NCI-H1436 treated with DMSO at 0.1 percent for 48 hours (cell line): ENCODE measurements at places on chromosomes 11 and 22.

GRCh38 chr11:116842909-116843308 is 5.5 kb upstream of the APOA1 start:
- DNase-seq: no peak

GRCh38 chr11:134468081-134468668 is 56.1 kb upstream of the B3GAT1 start:
- no peak for DNase-seq

DNA sequence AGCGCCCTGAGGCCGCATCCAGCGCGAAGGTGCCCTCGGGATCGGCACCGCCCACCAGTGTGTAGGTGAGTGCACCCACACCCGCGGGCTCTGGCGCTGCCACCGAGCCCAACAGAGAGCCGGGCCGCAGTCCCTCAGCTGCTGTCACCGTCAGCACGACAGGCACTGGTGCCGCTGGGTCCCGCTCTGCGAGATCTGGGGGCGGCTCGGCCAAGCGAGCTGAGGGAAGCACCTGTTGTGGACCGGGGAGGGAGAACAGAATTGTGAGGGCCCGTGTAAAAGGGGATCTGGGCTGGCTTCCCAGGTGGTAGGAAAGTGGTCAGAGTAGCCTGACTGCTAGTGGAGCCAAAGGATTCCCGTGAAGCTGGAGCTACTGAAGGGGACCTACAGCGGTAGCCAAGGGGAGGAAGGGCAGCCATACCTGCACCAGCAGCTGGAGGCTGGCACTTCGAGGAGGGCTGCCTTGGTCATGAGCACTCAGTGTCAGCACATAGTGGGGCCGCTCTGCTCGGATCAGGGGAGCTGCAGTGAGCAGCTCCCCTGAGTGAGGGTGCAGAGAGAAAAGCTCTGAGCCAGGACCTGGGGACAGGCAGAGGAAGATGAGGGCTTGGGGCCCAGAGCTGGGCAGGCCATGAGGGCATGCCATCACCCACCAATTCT is 11.5 kb upstream of the TPP1 start:
- no peak for DNase-seq

- no peak for DNase-seq
These were observed 13.5 kb downstream of the TXN2 start for GRCh38 chr22:36467946-36468345.

DNA sequence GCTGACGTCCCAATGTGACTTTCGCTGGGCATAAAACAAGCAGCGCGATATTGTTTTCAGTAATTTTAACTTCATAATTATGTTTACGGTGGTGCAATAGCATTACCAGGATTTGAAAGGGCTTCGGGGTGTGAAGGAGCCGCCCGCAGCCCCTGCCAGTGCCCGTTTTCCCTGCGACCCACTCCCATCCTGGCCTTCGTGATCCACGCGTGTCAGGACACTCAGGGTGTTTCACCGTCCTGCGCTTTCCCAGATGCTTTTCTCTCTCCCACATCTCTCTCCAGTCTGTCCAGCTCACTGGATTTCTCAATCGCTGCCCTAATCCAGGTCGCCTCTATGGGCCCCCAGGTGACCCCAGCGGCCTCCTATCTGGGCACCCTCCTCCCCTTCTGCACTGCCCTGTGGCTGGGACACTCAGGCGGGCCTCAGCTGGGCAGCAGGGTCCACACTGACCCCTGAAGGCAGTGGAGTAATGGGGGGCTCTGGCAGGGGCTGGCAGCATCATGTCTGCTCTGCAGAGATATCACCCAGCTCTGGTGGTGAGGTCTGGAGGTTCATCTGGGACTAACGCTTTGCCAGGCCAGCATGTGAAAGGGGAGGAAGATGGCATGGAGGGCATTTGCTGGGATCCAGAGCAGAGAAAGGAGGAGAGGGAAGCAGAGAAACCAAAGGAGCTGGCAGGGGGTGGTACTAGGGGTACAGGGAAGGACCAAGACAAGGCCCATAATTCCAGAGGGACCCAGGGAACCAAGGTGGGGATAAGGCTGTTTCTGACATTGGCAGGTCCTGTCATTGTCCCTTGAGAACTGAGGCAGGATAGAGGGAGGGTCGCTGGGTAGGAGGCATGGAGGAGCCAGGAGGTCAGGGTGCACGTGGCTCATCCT is 622.8 kb downstream of the BRD1 start:
- DNase-seq: no peak

DNA sequence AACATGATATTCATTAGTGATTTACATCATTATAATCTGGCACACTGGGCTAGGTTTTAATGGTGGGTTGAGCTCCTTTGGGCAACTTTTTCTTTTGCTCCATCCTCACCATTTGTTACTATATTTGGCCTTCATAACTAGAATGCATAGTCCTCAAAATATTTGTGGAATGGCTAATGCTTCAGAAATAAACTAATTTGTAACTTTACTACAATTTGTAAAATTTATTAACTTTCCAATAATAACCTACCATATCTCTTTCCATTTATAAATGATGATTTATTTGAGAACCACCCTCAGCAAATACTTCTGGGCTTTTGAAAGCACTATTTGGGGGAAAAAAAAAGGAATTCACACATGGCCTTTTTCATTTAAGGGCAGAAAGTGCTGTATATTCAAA is 79.7 kb downstream of the LARGE2 start:
- no peak for DNase-seq

GRCh38 chr11:85941380-85941973 is 86.3 kb downstream of the CCDC83 start:
- peak; percentile 13 for DNase-seq

GRCh38 chr11:45379162-45379863 is 93.2 kb upstream of the SYT13 start:
- DNase-seq: no peak

- DNase-seq: no peak
These were observed 2.6 kb downstream of the C11orf91 start for GRCh38 chr11:33697997-33698396.

- no peak for DNase-seq
These were observed 96.2 kb downstream of the TEAD1 start for GRCh38 chr11:12770435-12770834.

GRCh38 chr11:107118025-107118720 is 99.9 kb upstream of the GUCY1A2 start:
- DNase-seq: no peak

GRCh38 chr22:22228421-22228820 is 16.2 kb upstream of the VPREB1 start:
- DNase-seq: no peak

DNA sequence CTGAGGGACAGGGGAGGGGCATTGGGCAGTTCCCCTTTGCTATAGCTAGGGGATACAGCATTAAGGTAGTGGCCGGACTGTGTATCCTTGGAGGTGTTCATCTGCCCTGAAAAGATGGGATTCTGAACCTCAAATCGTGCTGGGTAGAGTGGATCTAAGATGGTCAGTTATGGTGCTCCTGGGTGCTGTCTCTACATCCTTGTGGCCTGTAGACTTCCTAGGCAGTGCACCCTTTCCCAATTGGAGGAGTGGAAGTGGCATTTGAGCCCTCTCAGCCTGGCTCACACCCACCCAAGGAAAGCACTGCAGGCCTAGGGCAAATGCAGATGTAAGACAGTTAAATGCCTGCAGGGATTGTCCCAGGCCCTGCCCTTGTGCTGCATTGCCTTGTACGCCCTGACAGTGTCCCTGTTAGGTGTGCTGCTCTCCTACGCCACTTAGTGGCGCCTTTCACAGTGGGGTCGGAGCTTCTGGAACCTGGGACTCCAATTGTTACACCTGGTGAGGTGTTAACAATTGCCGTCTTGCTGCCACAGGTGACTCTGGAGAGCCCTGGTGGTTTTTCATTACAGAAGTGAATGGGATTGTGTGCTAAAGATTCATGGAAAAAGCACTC is 35.0 kb downstream of the PPFIBP2 start:
- DNase-seq: no peak

DNA sequence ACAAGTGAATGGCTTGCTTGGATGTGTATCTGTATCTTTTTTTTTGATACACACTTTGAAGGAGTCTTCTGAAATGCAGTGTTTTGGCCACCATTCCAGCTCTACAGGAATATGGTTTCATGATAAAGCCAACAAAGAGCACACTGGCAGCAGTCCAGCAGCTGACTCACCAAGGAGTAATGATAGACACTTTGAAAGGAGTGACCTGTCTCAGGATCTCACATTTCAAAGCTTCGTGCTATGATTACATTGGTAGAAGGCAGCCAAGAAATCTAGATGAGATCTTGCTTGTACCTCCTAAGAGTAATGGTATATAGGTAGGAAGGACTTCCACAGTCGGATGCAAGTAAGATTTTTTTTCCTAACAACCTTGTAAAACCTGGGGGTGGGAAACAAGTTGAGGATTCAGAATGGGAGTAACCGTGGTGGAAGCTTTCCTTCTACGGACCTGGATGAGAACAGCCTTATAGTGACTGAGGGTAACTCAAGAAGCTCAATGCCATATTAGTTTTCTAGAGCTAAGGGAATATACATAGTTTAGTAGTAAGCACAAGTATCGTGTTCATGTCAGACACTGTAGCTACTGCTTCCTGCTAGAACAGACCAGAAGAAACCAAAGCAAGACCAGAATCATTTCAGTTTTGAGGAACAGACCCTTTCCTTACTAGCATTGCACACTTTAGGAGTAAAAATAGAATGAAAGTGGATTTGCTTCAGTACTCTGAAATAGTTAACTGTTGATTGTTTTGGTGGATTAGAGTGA is 25.0 kb downstream of the MTMR3 start:
- peak; percentile 43 for DNase-seq

DNA sequence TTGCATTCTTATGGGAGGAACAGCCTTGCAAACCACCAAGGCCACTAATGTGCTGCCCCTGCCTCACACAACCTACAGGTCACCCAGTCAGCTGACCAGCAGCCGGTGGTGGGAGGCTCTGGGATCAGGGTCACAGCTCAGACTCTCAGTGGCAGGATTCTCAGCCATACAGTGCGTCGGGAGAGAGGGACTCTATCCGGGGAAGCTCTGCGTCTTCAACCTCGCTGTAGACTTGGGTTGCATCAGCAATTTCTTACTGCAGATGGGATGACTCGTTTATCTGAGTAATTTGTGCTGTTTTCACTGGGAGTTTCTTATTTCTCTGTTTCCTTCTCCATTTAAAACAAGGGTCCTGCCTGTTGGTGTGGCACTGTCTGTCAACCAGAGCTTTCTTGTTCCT is 257.7 kb downstream of the TBC1D22A start:
- no peak for DNase-seq

DNA sequence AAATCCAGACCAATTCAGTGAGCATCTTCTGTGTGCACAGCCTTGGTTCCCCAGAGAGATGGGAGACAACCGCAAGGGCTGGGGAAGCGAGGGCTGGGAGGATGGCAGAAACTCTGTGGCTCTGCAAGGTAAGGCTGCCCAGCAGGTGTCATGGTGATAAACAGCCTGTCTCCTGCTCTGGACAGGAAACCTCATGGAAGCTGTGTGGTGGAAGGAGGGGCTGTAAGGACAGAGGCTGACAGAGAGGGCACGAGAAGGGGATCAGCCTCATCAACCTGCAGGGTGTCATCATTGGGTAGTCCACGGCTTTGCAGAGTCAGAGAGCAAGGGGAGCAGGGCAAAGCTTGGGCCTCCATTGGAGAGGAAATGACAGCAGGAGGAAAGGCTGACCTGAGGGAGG is 138.4 kb upstream of the CADM1 start:
- DNase-seq: no peak

DNA sequence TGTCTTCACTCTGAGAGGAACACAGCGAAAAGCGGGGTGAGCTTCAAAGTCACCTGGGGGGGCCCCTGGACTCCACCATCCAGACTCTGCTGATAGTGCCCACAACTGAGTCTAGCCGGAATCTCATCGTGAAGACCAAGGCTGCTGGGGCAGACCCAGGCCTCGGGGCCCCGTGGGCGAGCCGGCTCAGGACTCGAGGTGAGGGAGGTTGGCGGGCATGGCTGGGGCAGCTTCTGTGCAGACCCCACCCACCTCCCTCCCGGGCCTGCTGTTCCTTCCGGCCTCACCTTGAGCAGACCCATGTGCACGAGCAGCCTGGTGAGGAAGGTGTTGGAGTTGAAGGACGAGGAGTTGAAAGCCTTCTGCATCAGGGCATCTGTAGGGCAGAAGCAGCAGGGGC is 8.7 kb upstream of the CHADL start:
- no peak for DNase-seq

GRCh38 chr11:120335556-120335907 is 681 bp upstream of the ARHGEF12 start:
- no peak for DNase-seq

GRCh38 chr11:5257296-5257695 is 2.7 kb upstream of the HBG2 start:
- DNase-seq: no peak

DNA sequence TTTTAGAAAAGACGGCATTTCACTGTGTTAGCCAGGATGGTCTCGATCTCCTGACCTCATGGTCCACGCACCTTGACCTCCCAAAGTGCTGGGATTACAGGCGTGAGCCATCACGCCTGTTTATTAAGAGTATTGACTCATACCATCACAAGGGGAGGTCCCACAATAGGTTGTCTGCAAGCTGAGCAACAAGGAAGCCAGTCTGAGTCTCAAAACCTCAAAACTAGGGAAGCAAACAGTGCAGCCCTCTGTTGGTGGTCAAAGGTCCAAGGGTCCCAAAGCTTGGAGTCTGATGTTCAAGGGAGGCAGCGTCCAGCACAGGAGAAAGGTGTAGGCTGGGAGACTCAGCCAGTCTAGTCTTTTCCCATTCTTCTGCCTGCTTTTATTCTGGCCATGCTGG is 32.8 kb upstream of the LDLRAD3 start:
- DNase-seq: no peak

DNA sequence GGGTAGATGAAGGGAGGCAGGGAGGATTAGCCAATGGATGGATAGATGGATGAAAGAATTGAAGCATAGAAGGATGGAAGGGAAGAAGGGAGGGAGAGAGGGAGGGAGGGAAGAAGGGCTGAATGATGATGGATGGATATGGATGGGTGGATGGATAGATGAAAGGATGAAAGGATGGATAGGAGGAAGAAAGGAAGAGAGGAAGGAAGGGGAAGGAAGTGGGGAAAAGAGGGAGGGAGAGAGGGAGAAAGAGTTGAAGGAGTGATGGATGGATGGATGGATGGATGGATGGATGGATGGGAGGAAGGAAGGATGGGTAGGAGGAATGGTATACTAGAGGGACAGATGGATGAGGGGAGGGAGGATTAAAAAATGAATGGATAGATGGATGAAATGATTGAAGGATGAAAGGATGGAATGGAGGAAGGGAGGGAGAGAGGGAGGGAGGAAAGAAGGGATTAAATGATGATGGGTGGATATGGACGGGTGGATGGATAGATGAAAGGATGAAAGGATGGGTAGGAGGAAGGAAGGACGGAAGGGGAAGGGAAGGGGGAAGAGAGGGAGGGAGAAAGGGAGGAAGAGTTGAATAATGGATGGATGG is 145.9 kb downstream of the MN1 start:
- no peak for DNase-seq

- no peak for DNase-seq
These were observed 45.2 kb downstream of the SEZ6L start for GRCh38 chr22:26214466-26214865.
